ENCODE measurements at places on chromosomes 5 and 9.

GRCh38 chr9:135887585-135888050 lies 19.7 kb downstream of the CAMSAP1 start:
- DNase-seq: no peak

GRCh38 chr9:11749396-11749795 lies 943.8 kb upstream of the TYRP1 start:
- no peak for DNase-seq

- DNase-seq: no peak
These were observed 153.6 kb downstream of the DRD1 start for GRCh38 chr5:175290379-175290778.

GRCh38 chr9:77562019-77562748 lies 85.9 kb downstream of the GNA14 start:
- no peak for DNase-seq

DNA sequence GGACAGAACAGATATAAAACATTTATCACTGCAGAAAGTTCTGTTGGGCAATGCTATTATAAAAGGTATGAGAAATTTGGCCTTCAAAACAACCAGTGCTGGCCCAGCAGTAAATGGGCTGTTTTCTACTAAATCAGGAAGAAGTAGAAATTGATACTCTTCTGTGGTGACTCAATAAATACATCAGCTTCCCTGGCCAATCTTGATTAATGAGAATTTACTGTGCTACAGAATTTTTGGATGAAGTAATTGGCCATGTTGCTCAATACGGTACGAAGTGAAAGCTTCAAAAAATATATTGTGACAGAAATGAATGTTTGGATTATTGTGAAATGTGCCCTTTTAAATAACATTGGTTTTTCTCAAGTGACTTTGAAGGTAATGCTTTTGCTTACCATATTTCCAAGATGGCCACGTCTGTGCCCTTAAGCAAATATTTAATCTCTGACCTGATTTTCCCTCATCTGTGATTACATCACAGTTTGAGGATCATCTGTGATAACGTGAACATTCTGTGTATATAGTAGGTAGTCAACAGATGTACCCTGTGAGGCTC lies 4.2 kb downstream of the DNAJA1 start:
- DNase-seq: peak; percentile 76

DNA sequence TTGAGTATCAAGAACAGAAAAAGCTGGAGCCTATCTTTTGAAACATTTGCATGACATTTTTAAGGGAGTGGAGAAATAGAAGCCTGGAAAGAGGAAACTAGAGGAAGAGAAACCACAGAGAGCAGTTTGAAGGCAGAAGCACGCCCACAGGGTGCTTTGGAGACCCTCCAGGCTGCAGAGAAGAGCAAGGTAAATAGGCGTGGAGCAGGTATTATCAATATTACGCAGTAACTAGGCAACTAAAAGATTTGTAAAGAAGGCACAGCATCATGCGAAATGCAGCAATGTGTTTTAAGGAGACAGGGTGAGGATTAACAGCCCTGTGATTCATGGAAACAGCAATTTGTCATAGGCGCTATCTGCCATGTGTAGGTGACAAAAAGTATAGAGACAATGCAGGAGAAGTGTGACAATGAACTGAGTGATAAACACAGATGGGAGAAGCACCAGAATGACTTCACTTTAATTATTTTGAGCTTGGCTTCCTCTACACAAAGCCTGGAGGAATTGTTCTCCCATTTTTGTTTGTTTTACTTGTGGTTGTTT lies 281.2 kb downstream of the BRINP1 start:
- DNase-seq: no peak

GRCh38 chr9:133844398-133844784 lies 106.2 kb upstream of the SARDH start:
- no peak for DNase-seq

- DNase-seq: peak; percentile 57
These were observed 12.8 kb downstream of the AFAP1L1 start for GRCh38 chr5:149284501-149284900.

GRCh38 chr5:132277971-132278853 lies 16.0 kb upstream of the SLC22A4 start:
- no peak for DNase-seq

GRCh38 chr5:151825445-151825844 lies 53.7 kb downstream of the G3BP1 start:
- DNase-seq: peak; percentile 89

DNA sequence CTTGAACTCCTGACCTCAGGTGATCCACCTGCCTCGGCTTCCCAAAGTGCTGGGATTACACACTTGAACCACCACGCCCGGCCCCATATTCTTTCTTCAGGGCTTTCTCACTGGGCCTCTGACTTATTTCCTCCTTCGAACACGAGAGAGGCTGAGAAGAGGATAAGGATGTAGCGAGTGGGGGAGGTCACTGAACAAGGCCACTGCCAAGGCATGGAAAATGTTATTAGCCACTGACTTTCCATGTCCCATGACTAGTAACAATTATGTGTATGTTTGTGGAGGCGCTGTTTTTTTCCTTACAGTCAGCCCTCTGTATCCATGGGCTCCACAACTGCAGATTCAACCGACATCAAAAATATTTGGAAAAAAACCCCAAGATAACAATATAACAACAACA lies 12.3 kb upstream of the FCHSD1 start:
- DNase-seq: no peak

DNA sequence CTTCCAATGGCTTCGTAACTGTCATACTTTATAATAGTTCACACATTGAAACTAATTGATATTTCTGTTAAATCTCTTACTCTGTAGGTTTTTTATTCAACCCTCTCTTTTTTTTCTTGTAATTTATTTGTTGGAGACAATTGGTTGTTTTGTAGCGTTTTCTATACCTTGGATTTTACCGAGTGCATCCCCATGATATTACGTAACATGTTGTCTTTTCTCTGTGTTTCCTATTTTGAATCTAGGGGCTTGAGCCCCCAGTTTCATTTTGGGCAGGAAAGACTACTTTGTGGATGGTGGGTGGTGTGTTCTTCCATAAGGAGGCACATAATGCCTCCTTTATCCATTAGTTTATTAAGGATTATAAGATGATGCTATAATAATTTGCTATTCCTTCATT lies 7.4 kb downstream of the MRPL22 start:
- DNase-seq: no peak

GRCh38 chr5:140607031-140607430 lies 25.9 kb downstream of the CD14 start:
- no peak for DNase-seq

DNA sequence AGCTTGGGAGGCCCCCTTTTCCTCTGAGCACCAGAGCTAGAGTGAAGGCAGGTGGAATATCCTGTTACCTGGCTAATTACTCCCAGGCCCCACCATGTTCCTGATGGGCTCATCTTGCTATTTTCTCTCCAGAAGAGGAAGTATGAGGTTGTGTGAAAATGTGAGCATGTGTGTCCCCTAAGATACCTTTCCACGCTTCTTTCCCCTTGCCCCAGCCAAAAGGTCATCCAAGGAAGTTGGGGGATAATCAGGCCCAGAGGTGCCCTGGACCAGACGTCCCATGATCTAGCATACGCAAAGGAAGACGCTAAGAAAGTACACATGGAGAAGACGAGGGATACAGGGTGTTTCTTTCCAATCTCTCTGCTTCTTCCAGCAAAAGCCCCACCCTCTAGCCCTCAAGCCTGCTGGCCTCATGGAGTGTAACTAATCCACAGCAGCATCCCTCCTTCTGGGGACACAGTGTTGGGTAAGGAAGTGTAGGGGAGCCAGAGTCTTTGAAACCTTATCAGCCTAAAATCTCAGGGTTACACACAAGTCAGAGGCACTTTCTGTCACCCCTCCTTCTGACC lies 115.3 kb downstream of the SLC1A3 start:
- no peak for DNase-seq

DNA sequence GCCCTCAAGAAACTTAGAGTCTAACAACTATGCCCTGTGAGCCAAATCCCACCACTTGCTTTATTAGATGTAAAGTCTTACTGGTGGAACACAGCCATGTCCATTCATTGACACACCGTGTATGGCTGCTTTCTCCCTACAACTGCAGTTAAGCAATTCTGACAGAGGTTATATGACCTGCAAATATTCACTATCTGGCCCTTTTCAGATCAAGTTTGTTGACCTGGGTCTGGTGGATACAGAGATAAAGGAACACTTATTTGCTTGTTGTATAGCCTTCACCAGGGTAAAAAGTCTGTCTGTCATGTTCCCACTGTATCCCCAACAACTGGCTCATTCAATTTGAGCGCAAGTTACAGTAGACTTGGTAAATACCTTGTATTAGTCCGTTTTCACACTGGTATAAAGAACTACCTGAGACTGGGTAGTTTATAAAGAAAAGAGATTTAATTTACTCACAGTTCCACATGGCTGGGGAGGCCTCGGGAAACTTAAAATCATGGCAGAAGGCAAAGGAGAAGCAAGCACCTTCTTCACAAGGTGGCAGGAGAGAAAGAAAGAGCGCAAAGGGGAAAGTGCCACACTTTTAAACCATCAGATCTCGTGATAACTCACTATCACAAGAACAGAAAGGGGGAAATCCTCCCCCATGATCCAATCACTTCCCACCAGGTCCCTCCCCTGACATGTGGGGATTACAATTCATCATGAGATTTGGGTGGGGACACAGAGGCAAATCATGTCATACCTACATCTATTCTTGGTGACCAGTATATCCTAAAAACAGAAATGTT lies 27.9 kb downstream of the DEPDC1B start:
- no peak for DNase-seq

DNA sequence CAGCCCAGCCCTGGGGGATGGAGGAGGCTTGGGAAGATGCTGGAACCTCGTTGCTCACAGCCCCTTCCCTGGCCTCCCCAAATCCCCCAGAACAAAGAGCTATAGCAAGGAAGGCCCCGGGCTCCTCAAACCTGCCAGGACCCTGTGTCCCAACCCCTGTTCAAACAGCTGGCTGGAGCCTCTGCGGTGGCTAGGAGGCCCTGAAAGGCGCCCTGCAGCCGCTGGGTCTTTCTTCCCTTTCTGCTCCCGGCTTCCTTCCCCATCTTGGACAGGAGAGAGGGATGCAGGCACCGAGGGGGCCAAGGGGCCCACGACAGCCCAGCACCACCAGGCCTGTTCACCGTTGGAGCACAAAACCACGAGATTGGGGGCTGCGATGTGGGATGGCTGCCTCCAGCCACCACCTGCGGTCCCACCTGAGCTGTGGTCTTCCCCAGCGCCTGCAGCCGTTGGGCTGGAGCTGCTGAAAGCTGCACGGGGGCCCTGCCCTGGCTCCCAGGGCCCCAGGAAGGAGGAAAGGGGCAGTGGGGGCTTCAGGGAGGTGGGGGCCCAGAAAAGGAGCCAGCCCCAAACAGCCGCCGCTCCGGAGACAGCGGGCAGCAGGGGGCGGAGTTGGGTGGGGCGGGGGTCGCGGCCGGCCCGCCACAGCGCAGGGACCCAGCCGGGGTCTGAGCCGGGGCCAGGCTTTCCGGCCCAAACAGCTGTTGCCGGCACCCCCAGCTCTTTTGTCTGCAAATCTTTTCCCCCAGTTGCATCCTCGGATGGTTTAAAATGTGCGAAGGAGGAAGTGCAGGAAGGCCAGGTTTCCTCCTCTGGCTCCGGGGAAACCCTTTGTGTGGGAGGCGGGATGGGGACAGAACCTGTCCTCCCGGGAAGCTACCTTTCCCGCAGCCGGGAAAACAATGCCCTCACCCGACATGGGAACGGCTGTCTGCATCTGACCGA lies 16.1 kb downstream of the NOTCH1 start:
- DNase-seq: no peak

DNA sequence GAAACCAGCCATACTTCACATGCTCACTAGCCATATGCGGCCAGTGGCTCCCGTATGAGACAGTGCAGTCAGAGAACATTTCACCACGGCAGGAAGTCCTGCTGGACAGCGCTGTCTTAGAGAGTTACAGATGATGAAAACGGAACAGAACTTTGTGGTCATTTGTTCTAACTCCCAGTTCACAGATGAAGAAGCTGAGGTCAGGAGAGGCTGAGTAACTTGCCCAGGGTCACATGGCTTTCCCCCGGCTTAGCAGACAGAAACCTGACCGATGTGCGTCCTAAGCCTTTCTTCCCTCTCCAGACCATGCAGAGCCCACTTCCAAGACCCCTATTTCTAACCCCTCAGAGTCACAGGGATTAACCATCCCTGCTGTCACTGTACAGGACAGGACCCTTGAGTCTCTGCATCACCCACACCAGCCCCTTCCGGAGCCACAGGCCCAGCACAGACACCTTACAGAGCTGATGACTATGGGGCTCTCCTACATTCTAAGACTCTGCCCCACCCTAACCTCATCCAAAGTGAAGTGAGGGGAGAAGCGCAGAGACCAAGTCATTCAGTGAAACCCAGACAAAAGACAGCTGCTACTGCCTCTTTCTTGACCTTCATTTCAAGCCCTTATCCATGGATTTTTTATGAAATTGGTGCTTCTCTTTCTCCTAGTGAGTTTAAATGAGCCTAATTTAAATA lies 86.9 kb downstream of the PTPN3 start:
- DNase-seq: peak; percentile 34

- no peak for DNase-seq
These were observed 2.5 kb downstream of the KIAA1958 start for GRCh38 chr9:112489039-112489546.

DNA sequence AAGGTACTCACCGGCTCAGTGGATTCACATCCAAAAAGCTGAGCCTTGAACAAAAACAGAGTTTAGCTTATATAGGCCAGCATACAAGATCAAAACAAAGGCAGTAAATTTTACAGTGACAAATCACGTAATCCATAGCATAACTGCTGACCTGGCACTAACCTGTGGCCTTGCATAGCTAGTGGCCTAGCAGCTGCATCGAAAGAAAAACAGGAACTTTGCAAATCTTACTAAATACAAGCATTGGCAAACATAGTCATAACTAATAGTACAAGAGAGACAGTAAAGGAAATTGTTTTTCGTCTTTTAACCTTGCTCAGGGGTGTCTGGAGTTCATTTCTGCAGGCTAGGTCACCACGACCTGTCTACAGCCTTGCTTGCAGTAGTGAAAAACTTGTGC lies 4.8 kb downstream of the HSDL2 start:
- DNase-seq: no peak

DNA sequence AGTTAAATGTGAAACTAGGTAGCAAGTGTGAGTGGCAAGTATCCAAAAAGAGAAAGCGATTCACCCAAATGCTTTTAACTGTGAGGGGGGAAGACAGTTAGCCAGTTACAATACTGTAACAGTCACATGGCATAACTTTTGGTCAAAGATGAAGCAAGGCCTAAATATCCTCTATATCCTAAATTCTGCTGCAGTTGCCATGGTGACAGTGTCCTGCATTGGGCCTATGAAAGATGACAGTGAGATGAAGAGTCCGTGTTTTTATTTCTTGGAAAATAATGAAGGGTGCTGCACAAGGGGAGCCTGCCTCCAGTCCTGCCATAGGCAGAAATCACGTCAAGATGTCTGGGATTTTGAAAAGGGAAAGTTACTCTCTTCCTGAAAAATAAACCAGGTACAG lies 534.6 kb downstream of the NTRK2 start:
- no peak for DNase-seq

- peak; percentile 62 for DNase-seq
These were observed 54.7 kb downstream of the FOXD1 start for GRCh38 chr5:73393611-73394489.

All from choroid plexus epithelial cell (primary cell).